ENCODE measurements at places on chromosomes 1 and 21.

- no peak for DNase-seq
Observed at GRCh38 chr1:16392740-16393569, 25.9 kb downstream of the SZRD1 start.

DNA sequence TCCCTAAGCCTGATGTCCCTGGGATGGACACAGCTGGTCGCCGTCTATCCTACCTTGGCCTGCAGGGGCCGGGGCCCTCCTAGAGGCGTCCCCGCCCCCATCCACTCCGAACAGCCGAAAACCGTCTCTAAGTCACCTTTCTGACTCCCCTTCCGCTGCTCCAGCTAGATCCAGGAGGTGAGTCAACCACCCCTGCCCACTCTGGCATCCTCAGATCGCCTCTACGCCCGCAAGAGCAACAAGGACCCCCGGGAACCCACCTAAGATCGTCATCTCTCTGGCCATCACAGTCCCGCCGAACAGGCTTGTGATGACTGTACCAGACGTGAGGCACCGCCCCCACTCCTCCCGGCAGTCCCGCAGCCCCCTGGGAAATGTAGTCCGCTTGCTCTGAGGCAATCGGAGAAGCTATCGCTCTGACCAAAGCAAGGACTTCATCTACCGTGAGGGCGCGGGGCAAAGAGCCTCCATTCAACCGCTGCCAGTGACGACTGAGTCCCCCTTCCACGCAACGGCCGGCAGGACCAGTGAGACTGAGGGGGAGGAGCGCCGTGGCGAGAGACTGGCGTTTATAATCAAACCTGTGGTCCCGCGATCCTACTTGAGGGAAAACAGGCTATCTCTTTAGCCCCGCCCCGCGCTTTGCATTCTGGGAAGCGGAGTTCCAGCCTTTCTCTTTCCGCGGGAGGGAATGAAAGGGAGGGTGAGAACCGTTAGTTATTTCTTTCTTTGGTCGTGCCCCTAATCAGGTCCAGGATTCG, at the start of gene HSPA13:
HSPA13 (minus strand) TSS at position 312 of the 761 bp plus-strand sequence; CDS start at position 285, 27 bp downstream.
- DNase-seq = peak; percentile 100

DNA sequence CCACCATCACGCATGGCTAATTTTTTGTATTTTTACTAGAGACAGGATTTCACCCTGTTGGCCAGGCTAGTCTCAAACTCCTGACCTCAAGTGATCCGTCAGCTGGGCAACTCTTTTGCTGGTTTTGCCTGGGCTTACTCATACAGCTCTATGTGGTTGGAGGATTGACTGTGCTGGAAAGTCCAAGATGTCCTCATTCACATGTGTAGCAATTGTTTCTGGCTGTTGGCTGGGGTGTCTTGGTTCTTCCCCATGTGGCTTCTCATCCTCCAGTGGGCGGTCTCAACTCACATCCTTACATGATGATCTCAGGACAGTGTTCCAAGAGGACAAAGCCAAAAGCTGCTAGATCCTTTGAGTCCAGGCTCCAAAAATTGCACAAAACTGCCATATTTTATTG, 53.3 kb downstream of the TEX35 start:
- no peak for DNase-seq

DNA sequence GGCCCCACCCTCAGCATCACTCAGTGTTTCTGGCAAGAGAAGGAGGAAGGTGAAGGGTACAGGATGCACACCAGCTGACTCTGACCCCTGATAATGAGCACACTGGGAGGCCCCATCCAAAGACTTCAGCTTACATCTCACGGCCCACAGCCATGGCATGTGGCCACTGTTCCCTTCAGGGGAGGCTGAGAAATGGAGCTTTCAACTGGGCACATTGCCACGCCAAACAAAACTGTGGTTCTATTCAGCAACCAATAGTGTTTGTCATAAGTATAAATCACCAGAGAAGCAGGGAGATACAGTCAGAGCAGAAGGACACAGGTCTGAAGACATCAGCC, 12.7 kb upstream of the TRAF3IP3 start:
- no peak for DNase-seq

DNA sequence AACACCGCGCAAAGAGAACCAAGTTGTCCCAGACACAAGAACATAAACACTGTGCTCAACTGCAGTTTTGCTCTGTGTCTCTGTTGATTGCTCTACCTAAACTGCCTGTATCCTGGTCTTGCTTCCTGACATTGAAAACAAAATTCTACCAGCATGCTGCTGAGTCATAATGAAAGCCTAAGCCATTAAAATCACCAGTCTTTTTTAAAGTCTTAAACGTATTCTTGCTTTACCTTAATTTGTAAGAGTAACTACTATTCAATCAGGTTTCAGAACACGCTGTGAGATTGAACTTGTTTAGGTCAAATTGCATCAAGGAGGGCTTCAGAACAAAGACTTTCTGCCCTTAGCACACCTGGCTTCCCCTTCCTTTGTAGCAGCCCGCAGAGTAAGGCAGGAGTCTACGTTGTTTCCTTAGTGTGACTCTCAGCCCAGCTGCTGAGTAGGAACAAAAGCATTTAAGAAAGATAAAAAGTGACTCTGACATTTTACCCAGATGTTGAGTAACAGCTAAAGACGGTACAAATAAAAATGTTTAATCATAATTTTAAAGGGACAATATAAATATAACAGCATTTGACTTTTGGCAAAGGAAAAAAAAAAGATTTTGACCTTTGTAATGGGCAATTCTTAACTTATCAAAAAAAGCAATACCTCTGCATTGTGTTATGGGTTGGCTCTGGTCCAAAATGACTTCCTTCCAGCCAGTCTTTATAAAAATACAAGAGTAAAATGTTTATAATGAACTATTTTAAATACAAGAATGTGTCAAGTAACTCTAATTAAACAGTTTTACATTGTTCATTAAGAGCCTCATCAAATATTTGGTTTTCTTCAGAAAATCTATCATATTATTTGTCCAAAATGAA, 186.9 kb upstream of the ADGRL4 start:
- DNase-seq = no peak

DNA sequence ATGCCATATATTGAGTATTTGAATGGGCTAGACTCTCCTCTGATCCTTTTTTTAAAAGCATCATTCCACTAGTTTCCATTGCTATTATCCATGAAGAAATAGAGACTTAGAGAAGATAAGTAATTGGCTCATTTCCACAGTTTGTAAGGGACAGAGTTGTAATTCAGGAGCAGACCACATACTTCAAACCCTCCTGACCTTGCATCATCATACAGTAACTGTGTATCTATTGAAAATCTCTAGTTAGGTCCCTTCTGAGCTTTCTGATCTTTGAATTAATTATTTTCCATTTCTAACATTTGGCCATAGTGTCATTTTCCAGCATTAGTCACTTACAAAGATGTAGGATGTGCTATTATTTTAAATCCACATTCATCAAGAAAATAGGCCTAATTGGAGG, 386.5 kb upstream of the ST6GALNAC5 start:
- no peak for DNase-seq

GRCh38 chr21:42707207-42707830, 53.9 kb downstream of the PDE9A start:
- DNase-seq = no peak

DNA sequence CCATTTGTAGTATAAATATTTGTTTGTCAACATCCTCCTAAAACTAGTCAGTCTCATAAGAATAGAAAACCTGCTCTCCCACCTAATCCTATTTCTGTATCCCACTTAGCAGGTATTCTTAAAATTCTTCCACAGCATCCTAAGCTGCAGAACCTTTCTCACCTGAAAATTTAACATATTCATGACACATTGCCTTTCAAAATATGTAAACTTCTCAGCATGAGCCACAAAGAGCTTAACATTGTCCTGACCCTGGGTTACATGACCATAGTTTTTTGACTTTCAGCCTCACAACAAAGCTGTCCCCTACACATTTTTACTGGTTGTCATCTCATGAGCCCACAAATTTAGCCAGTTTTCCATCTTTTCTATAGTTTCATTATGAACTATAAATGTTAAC, 712.1 kb downstream of the LTN1 start:
- no peak for DNase-seq

GRCh38 chr1:225476538-225476988, 48.7 kb upstream of the LBR start:
- DNase-seq = no peak

GRCh38 chr1:47439819-47440598, 2.2 kb downstream of the FOXD2 start:
- DNase-seq = no peak

- DNase-seq = no peak
Observed at GRCh38 chr1:228927421-228927820, 192.1 kb downstream of the RHOU start.

DNA sequence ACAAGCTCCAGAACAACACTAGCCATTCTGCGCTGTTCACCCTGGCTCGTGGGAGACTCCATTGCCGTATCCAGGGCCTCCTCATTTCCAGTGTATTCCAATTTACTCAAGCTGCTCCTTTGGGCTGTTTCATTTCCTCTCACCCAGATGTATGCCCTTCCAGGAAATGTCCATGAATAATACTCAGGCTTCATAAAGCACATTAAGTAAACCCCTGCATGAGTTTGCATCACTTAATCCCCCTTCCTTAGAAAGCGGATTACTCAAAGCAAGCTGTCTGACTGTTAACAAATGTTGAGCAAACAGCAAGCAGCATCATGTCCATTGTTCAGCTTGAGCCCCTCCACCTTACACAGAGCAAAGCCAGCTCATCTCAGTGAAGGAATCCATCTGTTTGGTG, 403.6 kb upstream of the PBX1 start:
- no peak for DNase-seq

GRCh38 chr1:46684670-46685069, 13.0 kb downstream of the TEX38 start:
- no peak for DNase-seq

DNA sequence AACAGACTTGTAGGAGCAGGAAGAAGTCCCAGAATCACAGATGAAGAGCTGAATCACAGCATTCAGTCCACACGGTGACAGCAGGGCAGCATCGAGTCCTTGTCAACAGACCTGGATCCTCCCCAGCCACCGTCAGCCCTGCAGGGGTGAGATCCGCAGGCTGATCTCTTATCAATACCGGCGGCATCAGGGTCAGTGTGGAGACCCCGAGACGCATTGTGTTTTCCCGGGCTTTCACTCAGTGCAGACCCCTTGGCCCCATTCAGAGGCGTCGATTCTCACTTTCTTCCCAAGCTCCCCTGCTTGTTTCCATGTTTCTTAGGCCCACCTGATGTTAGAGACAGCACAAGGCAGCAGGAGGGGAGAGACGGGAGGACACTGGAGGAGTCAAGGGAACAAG, 609.6 kb downstream of the PTPRU start:
- DNase-seq = no peak

- no peak for DNase-seq
Observed at GRCh38 chr1:227559499-227559898, 3.9 kb upstream of the ZNF678 start.

DNA sequence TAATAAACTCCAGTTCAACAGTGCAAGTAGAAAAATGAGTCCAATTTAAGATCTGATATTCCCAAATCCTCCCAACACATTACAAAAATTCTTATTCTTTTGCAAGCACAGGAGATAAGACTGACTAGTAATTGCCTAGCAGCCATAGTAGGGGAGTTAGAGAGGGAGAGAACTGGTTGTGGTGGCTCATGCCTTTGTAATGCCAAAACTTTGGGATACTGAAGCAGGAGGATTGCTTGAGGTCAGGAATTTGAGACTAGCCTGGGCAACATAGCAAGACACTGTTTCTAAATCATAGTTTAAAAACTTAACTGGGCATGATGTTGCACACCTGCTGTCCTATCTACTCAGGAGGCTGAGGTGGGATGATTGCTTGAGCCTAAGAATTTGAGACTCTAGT, 26.7 kb upstream of the PAPPA2 start:
- no peak for DNase-seq

DNA sequence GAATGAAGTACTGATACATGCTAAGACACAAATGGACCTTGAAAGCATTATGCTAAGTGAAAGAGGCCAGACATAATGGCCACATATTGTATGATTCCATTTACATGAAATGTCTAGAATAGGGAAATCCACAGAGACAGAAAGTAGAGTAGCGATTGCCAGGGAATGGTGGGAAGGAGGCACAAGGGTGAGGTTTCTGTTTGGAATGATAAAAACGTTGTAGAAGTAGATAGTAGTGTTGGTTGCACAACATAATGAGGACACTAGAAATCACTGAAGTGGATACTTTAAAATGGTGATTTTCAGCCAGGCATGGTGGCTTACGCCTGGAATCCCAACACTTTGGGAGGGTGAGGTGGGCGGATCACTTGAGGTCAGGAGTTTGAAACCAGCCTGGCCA, 97.6 kb upstream of the VANGL1 start:
- no peak for DNase-seq

GRCh38 chr1:9402256-9402616, 109.5 kb downstream of the SPSB1 start:
- DNase-seq = no peak

DNA sequence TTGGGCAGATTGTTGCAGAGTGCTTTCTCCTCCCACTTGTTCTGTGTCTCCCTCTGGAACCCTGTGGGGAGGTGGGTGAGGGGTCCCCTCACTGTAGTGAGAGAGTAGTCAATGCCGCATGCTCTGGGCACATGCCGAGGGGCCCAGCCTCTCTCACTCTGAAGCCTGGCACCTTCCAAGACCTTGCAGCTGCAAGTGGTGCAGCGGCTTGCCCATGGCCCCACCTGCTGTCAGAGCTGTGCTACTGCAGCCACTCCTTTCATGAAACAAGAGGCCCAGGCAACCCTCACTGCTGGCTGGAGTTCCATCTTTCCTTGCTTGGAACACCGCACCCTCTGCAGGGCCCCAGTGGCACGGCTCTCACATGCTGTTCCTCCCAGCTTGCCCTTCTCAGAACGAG, 58.4 kb upstream of the COL6A1 start:
- DNase-seq = peak; percentile 82

DNA sequence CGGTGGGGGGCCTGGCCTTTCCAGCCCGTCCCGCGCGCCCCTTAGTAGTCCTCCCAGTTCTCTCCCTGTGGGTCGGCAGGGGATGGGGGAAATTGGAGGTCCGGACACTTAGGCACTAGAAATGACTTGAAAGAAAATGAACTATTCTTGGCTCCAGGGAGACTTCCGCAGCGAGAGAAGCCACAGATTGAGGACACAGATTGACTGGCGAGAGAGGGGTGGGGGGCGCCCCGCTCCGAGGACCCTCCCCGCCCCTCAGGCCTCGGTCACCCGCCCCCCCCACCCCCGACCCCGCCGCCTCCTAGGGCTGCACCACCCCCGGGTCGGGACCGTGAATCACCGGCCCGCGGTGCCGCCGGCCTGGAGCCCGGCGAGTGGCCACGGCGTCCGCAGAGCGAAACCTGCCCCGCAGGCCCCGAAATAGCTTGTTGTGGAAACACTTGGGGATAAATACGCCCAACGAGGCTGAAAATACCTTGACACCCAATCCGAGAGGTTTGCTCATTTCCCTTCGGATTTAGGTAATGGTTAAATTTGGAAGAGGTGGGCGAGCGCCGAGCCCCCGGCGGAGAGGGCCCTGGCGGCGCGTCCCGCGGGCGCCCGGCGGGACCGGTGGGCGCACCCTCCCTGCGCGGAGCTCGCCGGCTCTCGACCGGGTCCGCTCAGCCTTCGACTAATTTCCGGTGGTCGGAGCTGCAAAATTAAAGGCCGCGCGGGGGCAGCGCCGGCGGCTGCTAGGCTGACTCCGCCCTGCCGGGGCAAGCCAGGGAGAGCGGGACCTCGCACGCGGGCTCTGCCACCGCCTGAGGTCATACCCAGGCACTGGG, at the start of gene GFI1:
GFI1 (minus strand) TSS at position 675 of the 827 bp plus-strand sequence. CDS start 3,438 bp downstream, outside the sequence.
- peak; percentile 55 for DNase-seq

- DNase-seq = no peak
Observed at GRCh38 chr1:218741852-218742251, 396.7 kb downstream of the TGFB2 start.

Data from ELF-1 (cell line).